ENCODE measurements at places on chromosomes 5 and 9.

DNA sequence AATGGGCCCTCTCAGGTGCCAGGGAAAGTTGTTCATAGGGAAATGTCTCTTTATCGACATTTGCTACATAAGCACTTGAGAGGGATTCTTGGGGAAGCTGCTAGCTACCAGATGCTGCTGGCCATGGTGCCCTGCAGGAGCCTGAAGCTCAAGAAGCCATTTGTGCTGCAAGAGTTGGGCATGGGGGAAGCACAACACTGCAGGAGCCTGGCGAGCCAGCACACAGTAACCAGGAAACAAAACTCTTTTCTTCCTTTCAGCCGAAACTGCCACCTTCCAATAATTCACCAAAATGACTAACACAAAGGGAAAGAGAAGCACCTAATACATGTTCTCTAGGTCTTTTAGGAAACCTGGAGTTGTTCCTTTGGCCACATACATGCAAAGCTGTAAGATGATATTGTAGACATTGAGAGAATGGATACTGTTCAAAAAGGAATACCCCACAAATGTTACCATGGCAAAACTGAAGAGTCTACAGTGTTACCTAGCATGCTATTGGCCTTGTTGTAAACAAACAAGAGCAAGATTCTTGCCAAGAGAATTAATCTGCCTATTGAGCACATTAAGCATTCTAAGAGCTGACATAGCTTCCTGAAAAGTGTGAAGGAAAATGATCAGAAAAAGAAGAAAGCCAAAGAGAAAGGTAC lies 26.1 kb upstream of the LARP1 start:
- no peak for DNase-seq

- no peak for DNase-seq
These were observed 50.5 kb downstream of the RALGPS1 start for GRCh38 chr9:126965077-126965476.

- DNase-seq: peak; percentile 22
These were observed 31.8 kb upstream of the CKS2 start for GRCh38 chr9:89278997-89279739.

- DNase-seq: no peak
These were observed 481.7 kb downstream of the TLE1 start for GRCh38 chr9:81207651-81208050.

DNA sequence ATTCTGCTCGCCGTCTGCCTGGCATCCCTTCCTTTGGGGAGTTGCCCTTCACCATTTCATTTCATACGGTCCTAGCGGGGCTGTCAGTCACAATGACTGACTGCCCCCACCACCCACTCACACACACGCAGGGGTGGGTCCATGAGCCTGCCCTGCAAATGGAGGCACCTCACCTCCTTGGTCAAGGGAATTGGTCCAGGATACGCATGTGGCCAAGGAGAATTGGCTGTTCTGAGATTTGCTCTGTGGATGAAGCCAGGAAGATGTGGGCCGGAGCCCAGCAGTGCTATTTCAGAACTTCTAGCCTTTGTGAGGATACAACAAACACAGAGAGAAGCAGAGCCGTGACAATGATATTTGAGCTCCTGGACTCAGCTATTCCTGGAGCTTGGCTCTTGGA lies 17.0 kb downstream of the C1QTNF2 start:
- DNase-seq: no peak

DNA sequence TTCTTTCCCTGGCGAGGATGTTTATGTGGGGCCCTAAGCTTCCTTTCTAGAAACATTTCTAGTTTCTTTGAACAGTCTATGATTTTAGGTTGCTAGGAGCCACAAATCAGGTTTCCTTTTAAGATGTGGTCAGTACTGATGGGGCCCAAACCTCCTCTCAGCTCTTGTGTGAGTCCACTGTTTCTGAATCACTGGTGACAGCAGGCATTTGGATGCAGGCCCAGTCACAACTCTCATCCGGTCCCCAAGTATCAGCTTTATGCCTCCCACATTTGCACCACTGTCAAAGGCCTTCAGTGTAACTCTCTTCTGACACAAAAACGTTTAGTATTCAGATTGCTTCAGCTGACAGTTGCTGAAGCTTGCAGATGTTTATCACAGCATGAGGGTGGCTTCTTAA lies 7.8 kb downstream of the DMRT2 start:
- DNase-seq: no peak

GRCh38 chr5:87825583-87825982 lies 412.9 kb upstream of the CCNH start:
- no peak for DNase-seq

GRCh38 chr5:10932426-10932825 lies 171.4 kb upstream of the DAP start:
- DNase-seq: no peak

Measured in DMS79 treated with DMSO at 0.1 percent for 48 hours (cell line).